SK-N-SH (cell line): ENCODE measurements at places on chromosomes 7 and 10.

DNA sequence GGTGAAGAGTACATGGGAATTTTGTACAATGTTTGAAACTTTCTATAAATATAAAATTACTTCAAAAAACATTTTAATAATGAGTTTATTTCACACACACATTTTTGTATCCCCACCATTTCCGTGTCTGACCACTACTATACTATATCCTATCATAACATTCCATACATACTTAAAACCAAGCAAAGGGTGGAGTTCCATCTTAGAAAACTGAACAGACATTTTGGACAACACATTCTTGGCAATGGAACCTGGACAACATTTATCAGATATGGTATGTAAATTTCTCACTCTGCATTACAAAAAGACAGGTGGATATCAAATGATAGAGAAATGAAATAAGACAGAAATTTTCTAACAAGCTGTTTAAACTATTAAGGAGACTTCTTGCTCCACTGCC is 168.9 kb downstream of the TWIST1 start:
- DNase-seq: no peak

DNA sequence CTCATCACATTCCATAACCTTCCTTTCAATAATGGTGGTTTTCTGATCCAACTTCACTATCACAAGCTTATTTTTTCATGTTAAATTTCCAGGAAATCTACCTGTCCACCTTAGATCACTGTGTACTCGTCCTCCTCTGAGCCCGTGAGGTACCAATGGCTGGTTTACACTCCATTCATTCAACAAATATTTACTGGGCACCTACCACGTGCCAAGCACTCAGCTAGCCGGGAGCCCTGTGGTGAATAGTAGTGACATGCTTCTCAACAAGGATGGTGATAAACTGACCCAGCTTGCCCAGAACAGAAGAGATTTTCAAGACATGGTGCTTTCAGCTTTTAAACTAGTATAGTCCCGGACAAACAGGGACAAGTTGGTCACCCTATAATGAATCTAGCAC is 98.2 kb downstream of the FAM204A start:
- no peak for DNase-seq

GRCh38 chr10:12252882-12253546 is 57.0 kb downstream of the CDC123 start:
- no peak for DNase-seq

- DNase-seq: no peak
Observed at GRCh38 chr10:33506838-33507661, 172.6 kb upstream of the NRP1 start.

GRCh38 chr7:114759347-114760062 is 162.4 kb upstream of the MDFIC start:
- DNase-seq: no peak

- no peak for DNase-seq
Observed at GRCh38 chr7:130823060-130823459, 89.1 kb upstream of the KLF14 start.

DNA sequence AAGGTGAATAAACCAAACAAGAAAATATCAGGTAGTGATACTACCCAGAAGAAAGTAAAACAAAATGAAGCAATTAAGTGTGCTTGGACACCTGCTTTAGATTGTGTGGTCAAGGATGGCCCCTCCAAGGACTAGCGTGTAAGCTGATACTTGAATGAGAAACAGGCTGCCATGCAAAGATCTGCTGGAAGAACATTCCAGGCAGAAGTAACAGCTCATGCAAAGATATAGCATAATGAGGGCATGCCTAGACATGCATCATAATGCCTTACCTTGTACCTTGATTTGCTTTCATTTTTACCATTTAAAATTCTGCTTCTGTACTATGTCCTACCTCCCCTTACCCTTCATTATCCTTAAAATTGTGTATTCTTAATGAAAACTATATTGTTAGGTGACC is 74.8 kb upstream of the HDAC9 start:
- no peak for DNase-seq

DNA sequence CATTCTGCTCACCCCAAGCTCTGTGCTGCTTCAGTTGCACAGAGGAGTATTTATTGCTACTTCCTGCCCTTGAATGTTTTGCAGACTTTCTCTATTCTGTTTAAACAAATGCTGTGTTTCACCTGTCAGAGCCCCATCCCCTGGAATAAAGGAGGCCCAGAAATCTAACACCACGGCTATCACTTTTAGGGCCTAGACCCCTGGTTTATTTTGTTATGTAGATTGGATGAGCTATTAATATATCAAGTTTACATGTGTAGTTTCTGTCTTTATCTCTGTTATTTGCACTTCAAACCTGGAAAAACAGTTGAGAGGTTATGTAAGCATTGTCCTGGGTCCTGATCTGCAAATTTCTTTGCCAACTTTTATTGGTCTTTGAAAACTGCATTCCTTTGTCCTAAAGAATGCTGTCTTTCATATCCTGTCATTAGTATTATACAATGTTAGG is 630.1 kb downstream of the PARD3 start:
- DNase-seq: no peak

GRCh38 chr10:6602700-6603084 is 22.6 kb upstream of the PRKCQ start:
- no peak for DNase-seq

GRCh38 chr10:48838834-48839233 is 100.8 kb downstream of the LRRC18 start:
- DNase-seq: no peak
